ENCODE measurements at places on chromosomes 4 and X.
A peak's percentile ranks its signal among the peaks of the same experiment; 100 is the strongest.

DNA sequence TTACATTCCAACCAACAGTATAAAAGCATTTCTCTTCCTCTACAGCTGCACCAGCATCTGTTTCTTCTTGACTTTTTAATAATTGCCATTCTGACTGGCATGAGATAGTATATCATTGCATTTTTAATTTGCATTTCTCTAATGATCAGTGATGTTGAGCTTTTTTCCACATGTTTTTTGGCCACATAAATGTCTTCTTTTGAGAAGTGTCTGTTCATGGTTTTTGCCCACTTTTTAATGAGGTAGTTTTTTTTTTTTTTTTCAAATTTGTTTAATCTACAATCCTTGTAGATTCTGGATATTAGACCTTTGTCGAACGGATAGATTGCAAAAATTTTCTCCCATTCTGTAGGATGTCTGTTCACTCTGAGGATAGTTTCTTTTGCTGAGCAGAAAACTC lies 39.5 kb upstream of the TBC1D19 start:
- no peak for DNase-seq

DNA sequence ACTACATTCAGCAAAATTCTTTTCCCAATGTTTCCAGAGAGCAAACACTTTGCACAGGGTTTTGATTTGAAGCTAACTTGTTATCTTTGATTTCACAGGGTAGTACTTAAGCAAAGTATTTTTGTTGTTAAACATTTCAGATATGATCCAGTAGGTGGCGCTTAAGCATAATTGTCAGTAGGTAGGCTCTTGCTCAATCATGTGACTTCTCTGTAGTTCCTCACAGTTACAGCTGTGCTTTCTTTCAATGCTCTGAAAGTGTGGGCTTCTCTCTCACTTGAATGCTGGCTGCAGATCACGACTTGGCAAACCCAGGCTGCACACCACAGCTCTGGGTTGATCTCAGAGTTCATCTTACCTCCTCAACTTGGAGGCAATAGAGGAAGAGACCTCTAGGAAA lies 1016.5 kb downstream of the SH3BGRL start:
- DNase-seq = peak; percentile 23

GRCh38 chr4:3724319-3725231 lies 41.6 kb upstream of the ADRA2C start:
- DNase-seq = no peak

GRCh38 chr4:139674875-139675550 lies 9.4 kb downstream of the MGST2 start:
- DNase-seq = no peak

- DNase-seq = no peak
These were observed 25.1 kb downstream of the POLA1 start for GRCh38 chrX:24718771-24719170.

- no peak for DNase-seq
These were observed 27.8 kb upstream of the GALNTL6 start for GRCh38 chr4:171785388-171785787.

- no peak for DNase-seq
These were observed 6.5 kb downstream of the DOK7 start for GRCh38 chr4:3469386-3470243.

GRCh38 chr4:186651624-186652023 lies 72.0 kb downstream of the FAT1 start:
- DNase-seq = peak; percentile 60

- no peak for DNase-seq
These were observed 9.8 kb upstream of the TLR1 start for GRCh38 chr4:38814386-38814785.

DNA sequence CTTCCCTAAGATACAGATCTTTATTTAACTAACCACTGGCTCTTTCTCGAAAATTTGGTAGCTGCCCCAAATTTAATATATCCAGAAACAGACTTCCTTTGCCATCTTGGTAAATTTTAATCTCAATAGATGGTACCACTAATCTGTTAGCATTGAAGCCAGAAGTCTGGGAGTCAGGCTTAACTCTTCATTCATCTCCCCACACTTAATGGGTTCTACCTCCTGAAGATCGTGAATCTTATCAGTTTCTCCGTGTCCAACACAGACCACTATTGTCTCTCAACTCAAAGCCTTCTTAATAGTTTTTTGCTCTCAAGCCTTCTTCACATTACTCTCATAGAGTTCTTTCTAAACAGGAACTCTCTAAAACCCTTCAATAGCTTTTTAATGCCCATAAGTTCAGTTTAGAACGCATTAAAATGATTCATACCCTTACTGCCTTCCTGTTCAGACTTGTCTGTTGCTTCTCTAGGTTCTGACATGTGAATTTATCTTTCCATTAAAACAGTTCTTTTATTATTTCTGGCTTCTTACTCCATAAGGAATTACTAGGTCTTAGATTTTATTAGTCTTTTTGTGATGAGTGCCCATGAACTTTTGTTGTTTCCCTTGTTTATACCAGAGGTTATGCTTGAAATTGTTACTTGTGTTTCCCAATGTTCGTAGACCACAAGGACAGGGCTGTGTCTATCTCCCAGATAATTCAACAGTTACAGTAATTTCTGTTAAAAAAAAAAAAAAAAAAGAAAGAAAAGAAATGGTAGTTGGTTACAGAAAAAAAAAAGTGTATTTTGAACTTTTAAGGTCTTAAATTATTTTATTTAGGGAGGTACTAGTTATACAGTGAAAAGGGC lies 54.7 kb downstream of the SMARCAD1 start:
- peak; percentile 25 for DNase-seq

GRCh38 chr4:97013309-97013708 lies 1130.0 kb downstream of the STPG2 start:
- no peak for DNase-seq

DNA sequence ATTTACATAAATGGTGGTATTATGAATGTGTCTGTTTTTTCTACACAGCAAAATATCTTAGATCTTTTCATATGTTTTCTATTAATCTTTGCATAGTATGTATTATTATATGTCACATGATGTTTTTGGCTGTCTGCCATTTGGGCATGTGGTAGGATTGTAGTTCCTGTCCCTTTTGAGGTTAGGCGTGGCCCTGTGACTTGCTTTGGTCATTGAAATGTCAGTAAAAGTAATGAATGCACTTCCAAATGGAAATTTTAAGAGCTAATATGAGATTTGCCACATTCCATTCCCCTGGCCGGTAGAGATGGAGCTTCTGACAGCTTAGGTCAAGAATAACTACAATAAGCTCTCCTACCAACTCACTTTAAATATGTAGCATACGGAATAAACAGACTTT lies 45.1 kb downstream of the JADE3 start:
- no peak for DNase-seq

GRCh38 chrX:150058728-150059127 lies 120.4 kb upstream of the EOLA2 start:
- DNase-seq = no peak

DNA sequence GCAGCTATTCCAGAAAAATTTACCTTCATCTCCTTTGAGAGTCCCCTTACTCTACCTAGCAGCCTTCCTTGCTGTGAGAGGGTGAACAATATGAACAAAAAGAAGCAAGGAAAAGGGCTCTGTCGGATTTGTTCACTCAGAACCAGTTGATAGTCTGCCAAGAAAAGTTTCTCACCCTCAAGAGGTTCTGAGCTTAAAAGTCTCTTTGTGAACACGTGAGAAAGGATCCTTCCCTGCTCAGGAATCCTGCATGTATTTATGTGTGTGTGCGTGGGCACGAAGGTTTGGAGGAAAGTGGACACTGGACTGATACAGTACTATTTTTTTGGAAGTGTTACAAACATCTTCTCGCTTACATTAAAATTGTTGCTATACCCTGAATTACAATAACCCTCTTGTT lies 178.6 kb upstream of the JADE1 start:
- peak; percentile 39 for DNase-seq

DNA sequence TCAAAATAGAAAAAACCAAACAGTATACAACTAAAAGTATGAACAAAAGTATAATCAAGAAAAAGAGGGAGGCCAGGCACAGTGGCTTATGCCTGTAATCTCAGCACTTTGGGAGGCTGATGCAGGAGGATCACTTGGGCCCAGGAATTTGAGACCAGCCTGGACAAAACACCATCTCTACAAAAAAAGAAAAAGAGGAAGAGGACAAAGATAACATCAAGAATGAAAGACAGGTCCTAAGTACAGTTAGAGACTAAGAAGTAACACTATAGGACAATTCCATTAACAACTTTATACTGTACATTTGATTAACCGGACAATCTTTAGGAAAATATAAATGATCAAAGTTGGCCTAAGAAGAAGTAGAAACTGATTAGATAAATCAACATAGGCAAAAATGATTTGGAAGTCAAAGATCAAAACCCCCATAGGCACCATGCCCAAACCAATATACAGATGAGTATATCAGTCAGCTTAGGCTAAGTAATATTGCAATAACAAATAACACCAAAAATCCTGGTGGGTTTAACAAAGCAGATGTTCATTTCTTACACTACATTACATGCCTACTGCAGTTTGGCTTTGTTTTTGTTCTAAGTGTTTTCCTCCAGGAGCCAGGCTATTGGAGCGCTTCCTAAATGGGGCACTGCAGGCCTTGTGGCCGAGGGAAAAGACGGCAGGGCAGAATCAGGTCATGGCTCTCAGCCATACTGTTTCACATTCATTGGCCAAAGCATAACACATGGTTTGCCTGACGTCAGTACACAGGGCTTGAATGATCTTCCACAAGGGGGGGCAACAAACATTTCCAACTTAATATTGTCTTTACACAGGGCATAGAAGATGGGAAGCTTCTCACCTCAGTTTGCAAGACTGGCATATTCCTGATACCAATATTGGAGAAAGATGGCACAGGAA lies 42.2 kb upstream of the HGFAC start:
- peak; percentile 62 for DNase-seq

DNA sequence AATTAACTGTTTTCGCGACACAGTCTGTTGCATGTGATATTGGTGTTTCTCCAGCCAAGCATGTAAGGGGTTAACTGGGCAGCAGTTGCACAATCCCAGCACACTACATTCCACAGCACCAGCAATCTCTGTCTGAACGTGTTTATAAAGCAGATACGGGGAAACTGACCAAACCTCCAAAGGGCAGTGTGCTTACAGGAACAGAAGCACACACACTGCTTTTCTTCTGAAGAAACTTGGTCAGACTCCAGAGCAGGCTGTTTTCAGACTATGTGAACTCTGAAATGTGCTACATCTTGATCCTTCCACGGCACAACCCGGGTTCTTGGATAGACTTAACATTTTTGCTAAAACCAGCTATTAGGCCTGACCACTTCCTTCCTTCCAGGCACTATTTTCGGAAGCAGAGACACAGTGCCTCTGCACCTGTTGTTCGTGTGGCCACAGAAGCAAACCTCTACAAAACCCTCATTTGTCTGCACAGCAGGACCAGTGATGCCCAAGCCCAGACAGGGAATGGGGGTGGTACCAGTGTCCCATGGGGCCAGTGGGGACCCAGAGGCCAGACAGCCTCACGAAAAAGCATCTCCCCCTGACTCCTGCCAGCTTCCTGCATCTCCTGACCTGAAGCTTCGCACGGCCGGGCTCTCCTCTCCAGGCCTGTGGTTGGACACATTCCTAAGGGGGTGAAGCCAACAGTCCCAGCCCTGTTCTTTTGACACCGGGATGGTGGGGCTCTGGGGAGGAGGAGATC lies 90.1 kb downstream of the IRF2 start:
- peak; percentile 99 for DNase-seq

- no peak for DNase-seq
These were observed 170.4 kb downstream of the PCDH18 start for GRCh38 chr4:137361756-137362470.

GRCh38 chrX:68433981-68434299 lies 645 bp upstream of the OPHN1 start:
- no peak for DNase-seq

GRCh38 chr4:43369036-43369594 lies 476.6 kb downstream of the GRXCR1 start:
- no peak for DNase-seq

DNA sequence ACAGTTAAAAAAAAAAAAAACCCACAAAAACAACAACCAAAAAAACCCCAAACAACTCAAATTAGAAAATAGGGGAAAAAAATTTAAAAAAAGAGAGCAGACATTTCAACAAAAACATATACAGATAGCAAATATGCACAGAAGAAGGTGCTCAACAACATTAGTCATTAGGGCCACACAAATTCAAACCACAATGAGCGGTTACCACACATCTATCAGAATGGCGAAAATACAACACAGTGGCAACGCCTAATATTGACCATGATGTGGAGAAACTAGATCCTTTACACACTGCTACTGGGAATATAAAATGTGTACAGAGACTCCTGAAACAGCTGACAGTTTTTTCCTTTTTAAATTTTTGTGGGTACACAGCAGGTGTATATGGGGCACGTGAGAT lies 19.4 kb downstream of the LYAR start:
- DNase-seq = peak; percentile 60

- DNase-seq = no peak
These were observed 250.1 kb upstream of the BOD1L1 start for GRCh38 chr4:13877626-13878025.

DNA sequence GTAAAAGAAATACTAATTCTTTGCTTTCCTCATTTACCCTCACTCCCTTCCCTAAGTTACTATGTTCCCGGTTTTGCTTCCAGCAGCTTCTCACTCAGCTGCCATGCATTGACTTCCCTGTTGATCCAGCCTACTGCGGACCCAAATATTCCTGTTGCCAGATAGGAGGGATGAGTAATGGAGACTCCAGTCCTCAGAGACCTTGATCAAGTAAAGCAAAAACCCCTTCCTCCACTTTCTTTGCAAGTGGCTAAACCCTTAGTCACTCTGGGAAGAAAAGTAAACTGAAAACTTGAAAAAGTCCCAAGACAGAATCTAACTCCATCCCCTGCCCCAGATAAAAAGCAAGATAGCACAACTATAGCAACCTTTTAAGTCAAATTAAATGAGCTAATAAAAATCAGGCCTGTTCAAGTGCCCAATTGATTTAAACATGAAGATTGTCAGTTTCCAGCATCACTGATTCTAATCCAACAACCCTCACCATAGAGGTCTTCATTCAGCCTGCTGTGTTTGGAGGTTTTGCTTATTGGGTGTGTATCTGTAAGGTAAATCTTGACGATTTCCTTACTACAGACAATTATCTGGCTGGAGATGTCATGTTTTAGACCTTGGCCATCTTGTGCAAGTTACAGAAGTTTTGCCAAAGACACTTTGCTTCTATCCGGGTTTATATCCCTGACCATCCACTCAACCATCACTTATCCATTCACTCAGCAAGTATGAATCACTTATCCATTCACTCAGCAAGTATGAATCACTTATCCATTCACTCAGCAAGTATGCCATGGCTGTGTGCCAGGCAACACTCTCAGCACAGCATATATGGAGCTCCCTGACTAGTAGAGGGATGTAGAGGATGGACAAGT lies 17.6 kb downstream of the FGFBP1 start:
- DNase-seq = peak; percentile 98
